Hematopoietic multipotent progenitor cell treated with erythropoietin and hydrocortisone succinate and interleukin-3 and kit ligand, for 4 days (in vitro differentiated cells): ENCODE measurements at places on chromosomes 2 and 18.
A peak's percentile ranks its signal among the peaks of the same experiment; 100 is the strongest.

DNA sequence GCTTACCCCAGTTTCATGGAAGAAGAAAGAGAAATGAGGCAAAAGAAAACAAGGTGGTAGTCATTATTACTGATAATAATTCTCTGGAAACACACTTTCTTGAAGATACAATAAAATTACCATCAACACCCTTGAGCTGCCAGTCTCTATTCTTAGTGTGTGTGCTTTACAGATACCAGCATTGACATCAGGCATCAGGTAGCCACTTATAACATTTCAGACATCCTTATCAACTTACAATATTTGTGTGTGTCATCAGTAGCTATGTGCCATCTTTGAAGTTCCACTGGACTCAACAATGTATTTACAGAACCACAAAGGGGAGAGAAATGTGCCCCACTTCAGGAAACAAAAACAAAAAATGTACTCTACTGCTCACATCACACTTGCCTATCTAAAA is 62.1 kb downstream of the TCF4 start:
- no peak for DNase-seq

DNA sequence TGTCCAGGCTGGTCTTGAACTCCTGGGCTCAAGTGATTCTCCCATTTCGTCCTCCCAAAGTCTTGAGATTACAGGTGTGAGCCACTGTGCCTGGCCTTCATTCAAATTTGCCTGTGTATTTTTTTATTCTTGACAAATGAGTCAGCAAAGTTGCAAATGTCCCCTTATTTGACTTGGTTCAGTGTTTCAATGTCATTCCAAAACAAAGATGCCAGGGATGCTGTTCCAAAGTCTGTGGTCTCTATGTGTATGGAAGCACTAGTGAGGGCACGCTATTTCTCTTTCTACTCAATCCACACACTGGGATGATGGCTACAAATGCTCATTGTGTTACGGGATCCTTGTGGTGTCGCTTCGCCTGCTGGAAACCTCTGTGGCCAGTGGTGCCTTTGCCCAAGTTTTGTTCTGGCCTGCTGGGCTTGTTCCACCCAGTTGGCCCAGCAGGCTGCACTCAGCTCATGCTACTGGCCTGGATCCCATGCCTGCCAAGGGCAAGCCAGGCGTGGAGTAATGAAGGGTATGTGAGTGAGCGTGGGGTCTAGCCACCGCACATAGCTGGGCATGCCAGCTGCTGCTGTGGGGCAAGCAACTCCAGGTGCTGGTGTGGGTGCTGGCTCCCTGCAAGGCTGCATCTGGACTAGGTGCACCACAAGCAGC is 35.6 kb downstream of the FBXO48 start:
- DNase-seq: no peak

- DNase-seq: peak; percentile 3
Measured at GRCh38 chr2:151071382-151071781, 190.3 kb downstream of the RBM43 start.

- DNase-seq: peak; percentile 41
Measured at GRCh38 chr18:45166836-45167551, 448.3 kb upstream of the SLC14A2 start.
